ENCODE measurements at places on chromosomes 5 and 9.
A peak's percentile ranks its signal among the peaks of the same experiment; 100 is the strongest.

DNA sequence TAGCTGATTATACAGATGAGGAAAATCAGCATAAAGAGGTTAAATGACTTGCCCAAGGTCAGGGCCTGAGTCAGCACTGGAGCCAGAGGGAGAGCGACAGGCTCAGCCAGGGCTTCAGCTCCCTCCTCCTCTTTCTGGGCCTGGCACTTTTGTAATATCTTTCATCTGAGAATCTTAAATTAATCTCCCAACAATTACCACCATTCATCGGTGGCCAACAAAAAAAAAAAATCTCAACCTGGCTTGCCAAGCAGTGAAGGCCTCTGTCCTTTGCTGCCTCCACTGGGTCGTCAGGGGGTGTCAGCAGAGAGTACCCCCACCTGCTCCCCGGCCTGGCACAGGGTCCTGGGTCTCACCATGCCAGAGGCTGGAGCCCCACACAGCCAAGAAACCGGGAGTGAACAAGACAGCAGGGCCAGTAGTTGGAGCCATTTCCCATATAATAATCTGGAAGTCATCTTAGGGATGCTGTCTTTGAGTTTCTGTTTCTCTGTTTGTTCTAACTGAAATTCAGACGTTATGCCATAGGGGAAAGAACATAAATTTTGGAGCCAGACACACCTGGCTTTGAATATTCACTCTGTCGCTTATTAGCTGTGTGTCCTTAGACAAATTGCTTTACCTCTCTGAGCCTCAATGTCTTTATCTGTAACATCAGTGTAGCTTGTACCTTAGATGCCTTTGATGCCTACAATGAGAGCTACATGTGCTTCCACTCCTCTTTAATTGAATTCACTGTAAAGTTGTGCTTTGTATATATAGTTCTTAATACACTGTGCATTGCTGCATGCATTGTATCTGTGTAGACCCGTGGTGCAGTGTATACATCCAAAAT lies 299.9 kb upstream of the MSX2 start:
- no peak for DNase-seq

- no peak for DNase-seq
These were observed 32.7 kb downstream of the FAM13B start for GRCh38 chr5:138000102-138000723.

DNA sequence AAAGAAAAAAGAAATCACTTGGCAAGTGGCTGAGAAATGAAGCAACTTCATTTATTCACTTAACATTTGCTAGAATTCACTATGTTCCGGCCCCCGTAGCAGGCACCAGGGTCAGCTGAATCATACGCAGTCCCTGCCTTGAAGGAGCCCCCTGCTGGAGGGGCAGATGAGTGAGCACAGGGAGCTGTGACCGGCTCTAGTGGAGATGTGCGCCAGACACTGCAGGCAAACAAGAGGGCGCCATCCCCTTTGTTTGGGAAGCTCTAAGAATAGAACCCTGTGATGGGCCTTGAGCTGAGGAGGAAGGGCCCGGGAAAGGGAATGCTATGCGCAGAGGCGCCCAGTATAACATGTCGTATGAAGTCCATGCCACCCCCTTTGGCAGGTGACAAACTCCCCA lies 20.2 kb upstream of the RPL26L1 start:
- DNase-seq: no peak

- no peak for DNase-seq
These were observed 808 bp upstream of the MVB12B start for GRCh38 chr9:126325821-126326220.

- no peak for DNase-seq
These were observed 428.3 kb downstream of the KIF4B start for GRCh38 chr5:155441849-155442248.

GRCh38 chr5:78471896-78472295 lies 111.5 kb downstream of the SCAMP1 start:
- no peak for DNase-seq

GRCh38 chr5:68379275-68380036 lies 163.9 kb downstream of the PIK3R1 start:
- no peak for DNase-seq

- no peak for DNase-seq
These were observed 813 bp upstream of the SLU7 start for GRCh38 chr5:160419458-160420330.

- DNase-seq: no peak
These were observed 87.0 kb upstream of the TNC start for GRCh38 chr9:115204904-115205453.

DNA sequence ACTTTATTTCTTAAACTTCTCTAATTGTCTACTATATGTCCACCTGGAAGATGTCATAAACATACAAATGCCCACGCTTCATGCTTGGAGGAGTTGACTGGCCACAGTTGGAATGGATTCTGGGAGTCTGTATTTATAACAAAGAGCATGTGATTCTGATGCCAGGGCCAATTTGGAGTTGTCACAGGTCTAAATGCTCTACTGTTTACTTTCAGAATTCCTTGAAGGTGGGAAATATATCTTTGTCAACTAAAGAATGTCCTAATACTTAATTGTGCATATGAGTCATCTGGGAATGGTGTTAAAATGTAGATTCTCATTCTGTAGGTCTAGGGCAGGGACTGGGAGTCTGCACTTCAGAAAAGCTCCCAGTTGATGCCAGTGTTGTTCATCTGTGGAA lies 196.1 kb downstream of the ANXA1 start:
- no peak for DNase-seq

DNA sequence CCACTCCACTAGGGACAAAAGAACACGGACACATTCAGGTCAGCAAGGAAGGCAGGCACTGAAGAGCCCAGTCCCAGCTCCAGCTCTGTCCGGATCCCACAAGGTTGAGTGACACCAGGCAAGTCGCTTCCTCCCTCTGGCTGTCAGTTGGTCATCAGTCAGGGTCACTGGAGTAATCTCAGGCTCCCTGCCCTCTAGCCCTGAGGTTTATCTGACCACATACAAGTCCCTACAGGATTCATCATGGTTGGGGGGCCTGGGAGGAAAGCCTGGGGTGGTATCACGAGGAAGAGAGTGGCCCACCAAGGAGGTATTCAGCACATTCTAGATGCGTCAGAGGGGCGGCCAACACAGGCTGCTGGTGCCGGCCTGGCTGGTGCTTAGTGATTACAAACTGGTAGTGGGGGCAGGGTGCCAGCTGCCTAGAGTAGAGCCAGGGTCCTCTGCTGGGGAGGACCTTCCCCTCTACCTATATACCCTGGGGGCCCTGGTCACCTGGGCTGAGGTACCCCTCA lies 81.5 kb downstream of the SHB start:
- DNase-seq: peak; percentile 39

DNA sequence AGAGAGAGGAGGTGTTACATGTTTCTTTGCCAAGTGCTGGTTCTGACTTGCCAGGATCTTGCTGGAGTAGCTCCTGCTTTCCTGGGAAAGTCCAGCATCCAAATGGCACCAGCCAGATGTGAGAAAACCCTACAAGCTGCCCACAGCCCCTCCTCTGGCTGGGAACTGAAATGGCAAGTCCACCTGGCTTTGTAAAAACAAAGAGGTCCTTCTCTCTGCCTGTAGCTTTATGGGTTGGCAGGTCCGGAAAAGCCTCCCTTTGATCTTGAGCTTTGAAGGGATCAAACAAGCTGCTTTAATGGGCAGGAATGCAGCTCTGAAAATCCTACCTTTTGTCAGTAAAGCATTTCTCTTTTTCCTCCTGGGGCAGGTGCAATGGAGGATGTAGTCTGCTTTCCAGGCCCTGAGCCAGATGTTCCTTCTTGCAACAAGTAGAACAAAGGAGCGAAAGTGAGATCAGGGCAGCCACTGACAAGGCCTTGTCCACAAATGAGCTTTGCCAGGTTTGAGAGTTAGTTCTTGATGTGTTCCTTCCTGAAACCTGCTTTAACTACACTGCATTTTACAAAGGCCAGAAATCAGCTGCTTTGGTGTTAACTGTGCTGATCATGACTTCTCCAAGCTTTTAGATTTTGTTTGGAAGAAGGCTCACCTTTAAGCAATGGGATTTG lies 456.7 kb downstream of the ZNF608 start:
- DNase-seq: peak; percentile 35

- no peak for DNase-seq
These were observed 52.5 kb downstream of the SPOCK1 start for GRCh38 chr5:137446615-137447014.

DNA sequence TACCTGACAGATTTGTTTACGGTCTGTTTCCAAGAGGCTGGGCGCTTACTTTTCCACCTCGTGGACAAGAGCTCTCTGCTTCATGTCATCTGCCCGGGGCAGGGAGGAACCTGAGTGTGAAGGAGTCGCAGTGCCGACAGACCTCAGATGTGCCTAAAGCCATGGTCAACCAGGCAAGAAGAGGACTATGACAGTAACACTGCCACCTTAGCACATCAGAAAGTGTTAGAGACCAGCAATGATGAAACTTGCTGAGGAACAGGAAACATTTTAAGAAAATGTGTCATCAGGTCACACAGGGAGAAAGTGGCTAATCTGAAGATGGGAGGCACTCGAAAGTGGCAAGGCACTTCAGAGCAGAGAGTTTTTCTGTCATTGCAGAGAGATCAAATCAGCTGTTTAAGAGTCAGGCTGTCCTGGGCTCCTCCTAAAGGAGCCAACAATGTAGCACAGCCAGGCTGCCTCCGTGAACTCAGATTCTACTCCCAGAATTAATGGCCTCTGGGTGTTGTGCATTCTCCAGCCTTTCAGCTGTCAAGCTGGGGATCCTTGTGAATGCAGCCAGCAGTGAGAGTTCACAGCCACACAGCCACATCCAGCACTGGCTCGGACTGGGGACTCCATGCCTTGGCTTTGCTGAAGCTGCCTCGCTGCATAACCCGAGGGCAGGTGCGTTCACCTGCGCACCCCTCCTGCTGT lies 94.6 kb downstream of the RAPGEF1 start:
- DNase-seq: peak; percentile 36

DNA sequence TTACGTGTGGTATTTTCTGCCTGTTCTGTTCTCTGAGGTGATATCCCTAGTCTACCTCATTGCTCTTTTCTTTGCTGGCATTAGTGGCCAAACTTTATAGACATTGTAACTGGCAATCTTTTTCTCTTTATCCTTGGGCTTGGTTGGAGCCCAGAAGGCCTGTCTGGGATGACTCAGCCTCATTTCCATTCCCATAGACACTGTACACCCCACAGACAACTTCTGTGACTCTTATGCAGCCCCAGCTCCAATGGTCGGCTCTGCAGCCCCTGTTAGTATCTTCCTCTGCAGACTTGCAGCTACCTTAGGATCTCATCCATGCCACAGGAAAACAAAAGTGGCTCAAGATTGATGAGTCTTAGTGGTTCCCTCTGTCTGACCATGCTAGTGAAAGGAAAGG lies 79.8 kb downstream of the CFAP95 start:
- DNase-seq: no peak

DNA sequence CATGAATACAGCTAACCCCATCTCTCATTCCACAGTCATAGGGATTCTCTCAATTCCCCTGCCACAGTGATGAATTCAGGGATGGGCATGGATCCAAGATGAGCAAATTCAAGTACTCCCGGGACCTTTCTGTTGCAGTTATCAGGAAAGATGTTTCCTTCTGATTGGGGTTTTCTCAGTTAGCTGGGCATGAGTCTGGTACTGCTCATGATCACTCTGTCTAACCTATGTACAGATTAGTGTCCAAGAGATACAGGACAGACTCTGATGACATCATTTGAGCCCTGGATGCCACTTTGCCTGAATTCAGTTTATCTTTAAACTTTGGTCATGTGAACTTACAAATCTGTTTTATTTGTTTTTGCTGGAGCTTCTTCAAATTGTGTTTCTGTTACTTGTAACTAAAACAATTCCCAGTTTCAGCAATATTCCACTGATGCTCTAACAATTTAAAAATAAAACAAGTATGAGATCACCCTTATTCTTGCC lies 257.7 kb upstream of the KLF9 start:
- DNase-seq: peak; percentile 22

DNA sequence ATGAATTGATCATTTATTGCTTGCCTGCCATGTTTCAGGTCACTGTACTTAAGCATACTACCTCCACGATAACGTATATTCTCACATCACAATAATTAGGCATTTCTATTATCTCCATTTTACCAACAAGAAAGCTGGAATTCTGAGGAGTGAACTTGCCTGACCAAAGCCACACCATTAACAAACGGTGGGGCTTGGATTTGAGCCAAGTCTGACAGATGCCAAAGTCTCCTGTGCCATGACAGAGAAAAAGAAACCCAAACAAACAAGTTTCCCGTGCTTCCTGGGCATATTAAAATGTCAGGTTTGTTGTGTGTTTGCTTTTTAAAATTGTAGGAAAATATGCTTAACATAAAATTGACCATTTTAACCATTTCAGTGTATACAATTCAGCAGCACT lies 40.8 kb upstream of the KCNV2 start:
- DNase-seq: no peak

- no peak for DNase-seq
These were observed 125.8 kb upstream of the KLF4 start for GRCh38 chr9:107615321-107615720.

DNA sequence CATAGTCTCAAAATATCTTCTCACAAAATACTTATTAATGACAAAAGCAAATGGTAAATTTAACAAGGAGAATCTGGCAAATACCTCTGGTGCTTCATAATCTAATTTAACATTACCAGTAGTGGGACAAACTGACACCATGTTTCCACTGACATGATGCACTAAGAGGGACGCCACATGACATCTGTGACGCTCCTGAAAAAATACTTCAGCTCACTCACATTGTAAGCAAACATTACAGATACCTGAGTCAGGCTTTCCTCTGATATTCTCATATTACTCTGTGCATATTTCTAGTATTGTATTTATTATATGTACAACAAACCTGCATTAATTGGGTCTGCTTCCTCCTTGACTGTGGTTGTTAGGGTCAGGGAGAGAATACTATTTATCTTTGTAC lies 56.7 kb upstream of the OSMR start:
- DNase-seq: no peak

GRCh38 chr9:565528-565927 lies 276.0 kb upstream of the DMRT1 start:
- DNase-seq: no peak

Measured in eye (tissue), 1 donor.